ENCODE measurements at places on chromosomes 11 and 22.

DNA sequence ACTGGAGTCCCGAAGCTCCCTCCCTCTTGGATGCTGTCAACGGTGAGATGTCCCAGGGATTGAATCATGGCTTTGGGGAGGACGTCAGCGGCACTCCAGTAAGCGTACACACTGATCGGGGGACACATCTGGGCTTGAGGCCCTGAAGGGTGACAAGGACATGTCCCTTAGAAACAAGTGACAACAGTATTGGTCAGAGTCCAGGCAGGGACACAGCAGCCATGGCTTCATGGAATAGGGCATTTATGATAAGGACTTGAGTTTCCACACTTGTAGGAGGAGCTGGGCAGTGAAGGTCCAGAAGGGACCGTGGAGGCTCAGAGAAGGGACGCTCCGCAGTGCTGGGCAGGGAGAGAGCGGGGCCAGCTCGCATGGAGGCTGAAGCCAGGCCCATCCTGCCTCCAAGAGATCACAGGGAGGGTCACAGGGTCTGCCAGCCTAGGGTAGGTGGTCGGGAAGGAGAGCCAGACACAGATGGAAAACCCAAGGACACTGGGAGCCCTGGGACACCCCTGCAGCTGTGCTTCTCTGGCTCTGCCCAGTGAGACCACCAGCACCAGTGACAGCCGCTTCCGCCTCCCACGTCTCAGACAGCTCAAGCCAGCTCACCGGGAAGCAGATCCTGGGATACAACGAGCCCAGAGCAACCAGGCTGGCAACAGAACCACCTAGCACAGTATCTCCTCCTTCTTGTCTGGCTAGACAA lies 22.9 kb upstream of the RFPL3 start:
- DNase-seq: no peak

GRCh38 chr11:20050048-20050447 lies 110.2 kb downstream of the DBX1 start:
- DNase-seq: no peak

- DNase-seq: no peak
Measured at GRCh38 chr22:44479662-44480061, 18.4 kb downstream of the RTL6 start.

GRCh38 chr22:47300698-47301405 lies 538.4 kb downstream of the TBC1D22A start:
- DNase-seq: no peak

DNA sequence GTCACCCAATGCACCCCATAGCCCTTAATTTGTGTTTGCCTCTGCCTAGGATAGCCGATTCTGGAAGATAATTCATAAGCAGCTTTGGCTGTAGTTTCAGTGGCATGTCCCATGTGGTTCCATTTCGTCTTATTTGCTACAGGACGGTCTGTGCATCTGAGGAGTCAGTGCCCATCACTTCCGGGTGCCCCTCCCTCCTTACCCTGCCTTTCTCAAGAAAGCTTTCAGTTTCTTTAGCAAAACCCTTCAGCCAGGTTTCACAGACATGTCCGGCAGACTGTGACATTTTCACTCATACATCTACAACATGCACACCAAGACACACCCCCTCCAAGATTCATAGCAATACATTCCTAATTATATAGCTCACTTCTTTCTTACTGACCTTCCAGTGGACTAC lies 14.3 kb downstream of the TP53AIP1 start:
- DNase-seq: no peak

- DNase-seq: no peak
Measured at GRCh38 chr11:16239141-16240105, 116.9 kb downstream of the SOX6 start.

DNA sequence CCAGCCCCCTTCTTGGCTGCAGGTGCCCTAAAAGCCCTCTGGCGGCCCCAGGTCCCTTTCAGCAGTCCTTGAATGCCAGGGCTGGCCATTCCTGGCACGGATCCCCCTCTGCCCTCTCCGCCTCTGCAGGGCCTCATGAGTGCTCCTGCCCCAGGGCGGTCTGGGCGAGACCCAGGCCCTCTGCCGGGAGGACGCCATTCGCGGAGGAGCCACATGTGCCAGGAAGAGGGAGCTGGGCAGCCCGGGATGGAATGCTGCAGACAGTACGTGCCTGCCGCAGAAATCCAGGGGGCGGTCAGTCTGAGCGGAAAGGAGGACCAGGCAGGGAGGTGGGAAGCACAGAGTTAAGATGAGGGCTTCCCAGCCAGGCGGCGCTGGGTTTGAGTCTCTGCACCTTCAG lies 2.8 kb downstream of the CABP7 start:
- no peak for DNase-seq

DNA sequence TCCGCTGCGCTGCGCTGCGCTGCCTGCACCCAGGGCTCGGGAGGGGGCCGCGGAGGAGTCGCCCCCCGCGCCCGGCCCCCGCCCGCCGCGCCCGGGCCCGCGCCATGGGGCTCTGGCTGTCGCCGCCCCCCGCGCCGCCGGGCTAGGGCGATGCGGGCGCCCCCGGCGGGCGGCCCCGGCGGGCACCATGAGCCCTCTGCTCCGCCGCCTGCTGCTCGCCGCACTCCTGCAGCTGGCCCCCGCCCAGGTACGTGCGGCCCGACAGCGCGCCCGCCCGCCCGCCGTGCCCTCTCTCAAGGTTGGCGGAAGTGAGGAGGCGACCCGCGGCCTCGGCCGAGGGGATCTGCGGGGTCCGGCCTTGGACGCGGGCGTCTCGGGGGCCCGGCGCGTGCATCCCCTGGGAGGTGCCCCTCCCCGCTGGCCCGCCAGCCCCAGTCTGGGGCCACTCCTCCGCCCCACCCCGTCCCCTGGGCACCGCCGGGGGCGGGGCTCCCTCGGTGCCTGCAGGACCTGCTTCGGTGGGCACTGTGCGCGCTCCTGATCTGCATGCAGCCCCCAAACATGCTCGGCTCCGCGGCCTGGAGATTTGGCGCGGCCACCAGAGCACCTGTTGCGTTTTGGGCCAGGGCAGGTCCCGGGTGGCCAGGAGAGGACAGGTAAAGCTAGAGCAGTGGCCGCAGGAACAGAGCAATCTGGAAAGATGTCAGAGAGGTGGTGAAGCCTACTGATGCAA lies 429 bp downstream of the VEGFB start:
- peak; percentile 43 for DNase-seq

GRCh38 chr11:61162092-61162941 lies 1.1 kb upstream of the VPS37C start:
- peak; percentile 62 for DNase-seq

DNA sequence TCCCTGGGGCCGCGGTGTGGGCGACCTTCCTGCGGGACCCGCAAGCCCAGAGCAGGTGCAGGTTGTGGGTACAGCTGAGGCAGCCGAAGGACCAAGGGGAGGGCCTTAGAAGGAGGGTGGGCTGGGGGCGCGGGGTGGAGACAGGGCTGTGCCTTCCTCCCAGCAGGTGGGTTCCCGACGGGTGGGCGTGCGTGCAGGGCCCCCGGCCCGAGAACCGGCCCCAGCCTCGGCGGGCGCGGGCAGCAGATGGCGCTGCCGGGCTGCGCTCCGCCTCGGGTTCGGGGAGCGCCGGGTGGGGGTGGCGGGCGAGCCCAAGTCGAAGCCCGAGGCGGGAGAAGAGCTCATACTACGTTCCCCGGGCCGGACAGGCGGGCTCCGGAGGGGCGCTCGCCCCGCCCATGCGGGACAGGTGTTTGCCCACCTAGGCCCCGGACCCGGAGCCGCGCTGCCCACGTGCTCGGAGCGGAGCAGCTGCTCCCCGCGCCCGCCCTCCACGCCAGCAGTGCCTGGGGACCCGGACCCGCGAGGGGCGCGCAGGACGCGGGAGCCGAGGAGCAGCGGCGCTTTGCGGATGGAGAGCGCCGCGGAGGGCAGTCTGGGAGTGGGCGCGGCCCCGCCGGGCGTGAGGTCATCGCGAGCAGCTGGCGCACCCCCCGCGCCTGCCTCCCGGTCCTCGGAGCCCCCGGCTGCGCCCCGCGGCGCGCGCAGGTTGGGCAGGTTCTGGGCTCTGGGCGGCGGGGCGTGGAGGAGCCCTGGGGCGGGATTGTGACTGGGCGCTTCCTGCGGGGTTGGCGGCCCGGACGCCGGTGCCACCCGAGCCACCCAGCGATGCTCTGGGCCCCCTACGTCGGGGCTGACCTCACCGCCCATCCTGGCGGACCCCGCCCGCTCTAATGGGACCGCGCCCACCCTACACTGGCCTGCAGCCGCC lies 25.3 kb downstream of the DUSP8 start:
- no peak for DNase-seq
